ENCODE measurements at places on chromosomes 5 and 9.

- DNase-seq = no peak
Measured at GRCh38 chr9:94031946-94032345, 52.3 kb upstream of the PTPDC1 start.

DNA sequence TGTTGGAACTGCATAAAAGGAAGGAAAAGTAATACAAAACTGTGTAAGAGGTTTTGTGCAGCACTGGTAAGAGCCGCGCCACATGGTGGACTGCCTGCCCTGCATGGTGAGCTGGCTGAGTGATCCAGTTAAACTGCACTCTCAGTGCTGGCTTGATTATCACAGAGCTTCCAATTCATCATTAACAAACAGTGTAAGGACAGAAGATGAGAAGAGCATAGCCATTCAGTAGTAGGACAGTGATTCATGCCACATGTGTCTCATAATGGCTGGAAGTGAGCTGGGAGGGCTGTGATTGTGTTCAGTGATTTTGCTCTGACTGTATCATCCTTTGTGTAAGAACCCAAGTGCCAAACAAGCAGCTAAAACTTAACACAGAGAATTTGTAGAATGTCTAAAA is 14.1 kb downstream of the ASPN start:
- no peak for DNase-seq

DNA sequence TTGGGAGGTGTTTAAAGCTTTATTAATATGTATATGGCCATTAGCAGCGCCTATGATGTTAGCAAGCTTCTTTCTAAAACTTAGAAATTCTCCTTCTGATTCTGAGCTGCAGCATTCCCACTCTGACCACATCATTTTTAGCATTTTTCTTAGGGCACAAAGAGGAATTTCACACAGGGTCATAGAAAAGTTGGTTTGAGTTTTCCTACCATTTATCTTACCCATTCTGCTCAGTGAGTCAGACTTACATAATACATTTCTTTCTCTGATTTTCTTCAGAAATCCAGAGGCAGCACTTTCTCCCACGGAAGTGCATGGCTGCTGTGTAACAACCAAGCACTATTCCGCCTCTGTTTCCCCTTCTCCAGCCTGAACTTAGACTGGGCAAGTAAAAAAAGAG is 246.6 kb downstream of the ARL15 start:
- no peak for DNase-seq

GRCh38 chr5:142782976-142783530 is 12.9 kb downstream of the ARHGAP26 start:
- DNase-seq = no peak

GRCh38 chr9:21395778-21396717 is 10.8 kb upstream of the IFNA2 start:
- peak; percentile 32 for DNase-seq

DNA sequence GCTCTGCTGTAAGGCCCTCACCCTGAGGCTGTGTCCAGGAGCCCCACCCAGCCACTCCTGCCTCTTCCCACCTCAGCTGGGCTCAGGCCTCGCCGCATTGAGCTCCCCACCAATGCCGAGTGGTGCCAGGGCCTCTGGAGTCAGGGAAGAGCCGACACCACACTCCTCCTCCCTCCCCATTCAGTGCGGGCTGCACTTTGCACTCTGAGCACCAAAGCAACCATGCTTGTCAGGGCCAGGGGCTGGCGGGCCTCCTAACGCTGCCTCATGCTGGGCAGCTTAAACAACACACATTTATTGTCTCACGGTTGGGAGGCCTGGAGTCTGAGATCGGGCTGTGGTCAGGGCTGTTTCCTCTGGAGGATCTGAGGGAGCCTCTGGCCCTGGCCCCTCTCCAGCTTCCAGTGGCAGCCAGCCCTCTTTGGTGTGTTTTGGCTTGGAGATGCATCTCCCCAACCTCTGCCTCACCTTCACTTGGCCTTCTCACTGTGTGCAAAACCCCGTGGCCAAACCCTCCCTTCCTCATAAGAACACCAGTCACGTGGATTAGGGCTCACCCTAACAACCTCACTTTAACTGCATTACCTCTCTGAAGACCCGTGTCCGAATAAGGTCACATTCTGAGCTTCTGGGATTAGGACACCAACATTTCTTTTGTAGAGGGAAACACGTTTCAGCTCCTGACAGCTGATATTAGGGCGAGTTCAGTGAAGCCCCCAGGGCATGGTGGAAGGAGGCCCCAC is 157.8 kb downstream of the MED10 start:
- no peak for DNase-seq

DNA sequence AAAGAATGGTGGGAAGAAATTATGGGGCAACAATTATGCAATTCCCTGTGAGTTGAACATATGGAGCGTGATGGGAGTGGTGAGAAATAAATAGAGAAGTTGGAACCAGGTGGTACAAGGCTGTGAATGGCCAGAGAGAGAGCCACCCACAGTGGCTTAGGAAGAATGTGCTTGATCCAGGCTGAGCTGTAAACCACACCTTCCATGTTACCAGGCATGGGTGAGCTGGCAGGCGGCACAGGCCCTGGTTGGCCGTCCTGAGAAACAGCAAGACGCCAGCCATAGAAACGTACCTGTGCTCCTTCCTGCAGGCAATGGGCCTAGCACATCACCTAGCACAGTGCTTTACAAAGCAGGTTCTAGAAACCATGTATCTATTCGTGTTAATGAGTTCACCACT is 74.3 kb downstream of the EPB41L4B start:
- DNase-seq = no peak

DNA sequence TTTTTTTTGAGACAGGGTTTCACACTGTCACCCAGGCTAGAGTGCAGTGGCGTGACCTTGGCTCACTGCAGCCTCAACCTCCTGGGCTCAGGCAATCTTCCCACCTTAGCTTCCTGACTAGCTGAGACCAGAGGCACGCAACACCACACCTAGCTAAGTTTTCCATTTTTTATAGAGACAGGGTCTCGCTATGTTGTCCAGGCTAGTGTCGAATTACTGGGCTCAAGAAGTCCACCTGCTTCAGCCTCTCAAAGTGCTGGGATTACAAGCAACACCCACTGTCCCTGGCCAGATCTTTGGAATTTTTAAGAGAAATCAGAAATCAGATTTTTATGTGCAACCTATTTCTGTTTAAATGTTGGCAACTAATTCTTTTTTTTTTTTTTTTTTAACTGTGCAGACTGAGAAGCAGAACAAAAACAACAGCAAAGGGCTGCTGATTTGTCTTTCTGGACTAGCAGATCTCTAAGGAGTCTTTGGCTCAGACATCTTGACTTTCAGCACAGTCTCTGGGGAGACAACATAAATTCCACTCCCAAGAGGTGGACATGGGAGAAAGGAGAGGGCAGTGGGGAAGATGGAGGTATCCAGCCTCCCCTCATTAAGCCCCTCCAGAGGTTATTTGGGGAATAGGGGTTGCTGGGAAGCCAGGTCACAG is 54.4 kb upstream of the FABP6 start:
- DNase-seq = no peak

DNA sequence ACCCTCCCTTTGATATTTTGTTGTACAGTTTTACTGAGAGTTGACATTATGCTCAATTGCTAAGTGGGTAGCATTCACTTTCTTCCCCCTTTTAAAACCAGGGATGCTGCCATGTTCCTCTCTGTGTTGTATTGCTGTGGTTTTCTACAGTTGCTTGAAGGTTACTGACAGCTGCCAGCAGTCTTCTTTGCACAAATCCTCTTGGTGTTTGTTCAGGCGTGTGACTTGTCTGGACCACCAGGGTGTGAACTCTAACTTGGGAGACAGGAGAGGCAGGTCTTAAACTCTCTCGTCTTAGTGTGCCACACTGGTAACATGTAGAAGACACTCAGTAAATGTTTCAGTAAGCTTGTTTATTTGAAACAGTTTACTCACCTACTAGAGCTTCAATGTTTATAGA is 25.1 kb downstream of the SLC44A1 start:
- no peak for DNase-seq

DNA sequence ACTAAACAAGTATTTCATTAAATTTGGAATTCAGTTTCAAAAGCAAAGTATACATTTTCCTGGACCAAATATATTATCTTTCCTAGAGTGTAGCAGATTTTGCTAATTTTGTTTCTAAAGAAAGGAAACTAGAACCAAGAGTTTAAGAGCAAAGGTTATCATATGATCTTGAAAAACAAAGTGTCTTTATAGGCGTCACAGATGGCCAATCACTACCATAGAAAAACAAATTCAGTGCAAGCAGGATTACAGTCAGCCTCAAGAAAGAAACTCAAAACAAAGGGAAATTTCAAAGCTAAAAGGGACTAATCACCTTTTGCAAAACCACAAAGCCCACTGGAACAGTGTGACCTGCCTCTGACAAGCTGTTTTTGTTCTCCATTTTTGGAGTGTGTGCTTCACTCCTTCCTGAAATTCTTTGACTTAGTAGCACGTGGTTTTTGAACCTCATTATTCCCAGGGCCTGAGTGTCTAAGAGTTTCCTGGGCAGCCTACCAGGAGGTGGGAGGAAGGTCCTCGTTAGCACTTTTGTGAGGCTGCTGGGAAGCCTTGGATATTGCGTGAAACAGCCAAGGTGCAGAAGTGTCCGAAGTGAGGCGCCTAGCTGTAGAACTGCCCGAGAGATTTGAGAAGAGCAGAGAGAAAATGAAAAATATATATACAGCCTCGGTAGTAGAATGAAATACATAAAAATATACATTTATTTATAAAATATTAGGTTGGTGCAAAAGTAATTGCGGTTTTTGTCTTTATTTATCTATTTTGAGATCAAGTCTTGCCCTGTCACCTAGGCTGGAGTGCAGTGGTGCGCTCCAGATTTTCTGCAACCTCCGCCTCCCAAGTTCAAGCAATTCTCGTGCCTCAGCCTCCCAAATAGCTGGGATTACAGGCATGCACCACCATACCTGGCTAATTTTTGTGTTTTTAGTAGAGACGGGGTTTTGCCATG is 246.1 kb downstream of the MARCHF11 start:
- no peak for DNase-seq

GRCh38 chr5:150178262-150178661 is 11.6 kb upstream of the SLC6A7 start:
- DNase-seq = no peak

GRCh38 chr5:100832252-100833230 is 70.5 kb downstream of the ST8SIA4 start:
- DNase-seq = no peak

GRCh38 chr9:133609311-133610098 is at the start of gene FAM163B:
TSS of gene FAM163B (minus strand) at chr9:133609389. CDS start at chr9:133580223, 29,166 bp downstream.
- DNase-seq = peak; percentile 4

DNA sequence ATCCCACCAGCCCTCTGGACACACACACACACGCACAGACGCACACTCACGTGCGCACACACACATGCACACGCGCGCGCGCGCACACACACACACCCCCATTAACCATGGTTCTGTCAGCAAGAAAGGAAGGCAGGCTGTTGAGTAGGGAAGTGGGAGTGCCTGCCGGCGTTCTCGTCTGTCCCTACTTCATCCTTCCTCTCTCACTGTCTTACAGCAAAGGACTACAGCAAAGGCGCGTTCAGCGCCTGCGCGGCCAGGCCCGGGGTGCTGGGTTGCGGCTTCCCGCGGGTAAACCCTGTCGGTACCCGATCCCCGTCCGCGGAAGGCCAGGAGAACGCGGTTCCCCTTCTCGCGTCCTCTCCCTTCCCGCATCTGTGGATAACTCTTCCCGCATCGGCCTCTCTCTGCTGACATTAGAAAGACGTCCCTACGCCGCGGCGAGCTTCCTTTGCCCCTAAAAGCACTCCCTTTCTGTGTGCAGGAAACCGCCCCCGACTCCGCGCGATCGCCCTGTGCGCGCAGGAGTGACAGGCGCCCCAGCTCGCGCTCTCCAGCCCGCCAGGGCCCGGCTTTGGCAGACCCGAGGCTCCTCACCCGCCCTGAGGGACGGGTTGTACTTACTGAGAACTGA is 219.2 kb downstream of the AGTPBP1 start:
- no peak for DNase-seq

DNA sequence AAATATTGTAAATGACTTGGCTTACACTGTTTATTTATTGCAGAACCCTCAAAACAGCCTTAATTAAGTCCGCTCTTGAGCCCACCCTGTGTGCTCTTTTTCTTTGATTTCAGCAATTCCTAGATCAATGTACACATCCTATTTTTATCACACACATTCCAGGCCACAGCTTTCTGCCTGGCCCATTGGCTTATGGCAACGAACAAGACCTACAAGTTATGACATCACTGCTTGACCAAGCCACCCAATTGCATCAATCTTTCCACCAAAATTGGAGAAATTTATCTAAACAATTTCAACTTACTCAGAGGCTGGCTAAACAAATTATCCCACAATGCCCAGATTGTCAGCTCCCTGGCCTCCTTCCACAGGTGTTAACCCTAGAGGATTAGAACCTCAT is 158.4 kb downstream of the CPLANE1 start:
- no peak for DNase-seq

- no peak for DNase-seq
Measured at GRCh38 chr9:5917273-5917672, 26.6 kb downstream of the MLANA start.

GRCh38 chr5:157902449-157903116 is 43.6 kb upstream of the CLINT1 start:
- DNase-seq = no peak

DNA sequence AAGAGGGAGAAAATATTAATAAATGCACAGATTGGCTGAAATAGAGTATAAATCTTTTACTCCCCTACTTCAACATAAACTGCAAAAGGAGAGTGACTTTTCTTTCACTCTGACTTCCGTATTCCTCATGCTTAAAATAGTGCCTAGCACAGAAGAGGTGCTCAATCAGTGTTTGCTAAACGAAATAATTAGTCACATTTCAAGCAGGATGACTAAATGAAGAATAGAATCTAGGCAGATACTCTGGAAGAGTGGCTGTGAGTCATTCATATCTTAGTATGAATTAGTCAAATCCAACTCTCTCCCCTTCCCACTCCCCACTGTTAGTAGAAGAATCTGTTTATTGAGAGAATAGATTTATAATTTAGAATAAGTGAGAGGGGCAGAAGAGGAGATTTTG is 4.8 kb downstream of the CD274 start:
- no peak for DNase-seq

- DNase-seq = no peak
Measured at GRCh38 chr5:33976307-33976706, 8.2 kb downstream of the SLC45A2 start.

- DNase-seq = no peak
Measured at GRCh38 chr9:111148052-111149017, 110.1 kb upstream of the LPAR1 start.

DNA sequence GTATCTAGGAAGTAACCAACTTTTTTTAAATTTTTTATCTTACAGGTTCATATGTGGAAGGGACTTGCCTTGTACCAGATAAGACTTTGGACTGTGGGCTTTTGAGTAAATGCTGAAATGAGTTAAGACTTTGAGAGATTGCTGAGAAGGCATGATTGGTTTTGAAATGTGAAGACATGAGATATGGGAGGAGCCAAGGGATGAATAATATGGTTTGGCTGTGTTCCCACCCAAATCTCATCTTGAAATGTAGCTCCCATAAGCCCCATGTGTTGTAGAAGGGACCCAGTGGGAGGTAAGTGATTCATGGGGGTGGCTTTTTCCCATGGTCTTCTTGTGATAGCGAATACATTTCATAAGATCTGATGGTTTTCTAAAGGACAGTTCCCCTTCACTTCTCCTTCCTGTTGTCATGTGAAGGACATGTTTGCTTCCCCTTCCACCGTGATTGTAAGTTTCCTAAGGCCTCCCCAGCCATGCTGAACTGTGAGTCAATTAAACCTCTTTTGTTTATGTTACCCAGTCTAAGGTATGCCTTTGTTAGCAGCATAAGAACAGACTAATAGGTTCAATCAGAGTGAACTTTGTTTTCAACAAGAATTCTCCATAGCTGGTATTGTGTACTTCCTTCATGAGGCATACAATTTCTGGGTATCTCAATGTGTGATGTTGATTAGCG is 535.6 kb upstream of the MEF2C start:
- no peak for DNase-seq

GRCh38 chr9:114497727-114498382 is 7.4 kb downstream of the WHRN start:
- no peak for DNase-seq

- DNase-seq = no peak
Measured at GRCh38 chr9:22141908-22142307, 132.8 kb upstream of the CDKN2B start.

Data from stimulated activated CD8-positive, alpha-beta memory T cell treated with anti-CD3 and anti-CD28 coated beads, Interleukin-15, amount 100 ng/mL, for 48 hours (primary cell).